ENCODE measurements at places on chromosomes 4 and X.

- DNase-seq: no peak
Measured at GRCh38 chr4:154485127-154485773, 6.3 kb downstream of the DCHS2 start.

DNA sequence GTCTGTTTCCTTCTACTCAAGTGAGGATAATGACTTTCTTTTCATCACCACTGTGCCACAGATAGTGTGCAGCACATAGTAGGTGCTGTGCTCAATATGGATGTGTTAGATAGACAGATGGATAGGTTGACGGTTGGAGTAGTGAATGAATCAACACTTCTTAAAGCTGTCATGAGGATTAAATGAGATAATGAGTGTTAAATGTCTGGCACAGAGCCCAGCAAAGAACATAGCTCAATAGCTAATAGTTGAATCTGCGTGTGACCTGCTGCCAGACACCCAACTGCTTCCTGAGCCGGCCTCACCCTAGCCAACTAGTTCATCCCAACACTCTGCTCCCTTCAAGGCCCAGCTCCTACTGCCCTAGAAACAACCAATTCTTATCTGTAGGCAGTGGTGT is 67.7 kb upstream of the PJA1 start:
- no peak for DNase-seq

- DNase-seq: no peak
Measured at GRCh38 chr4:25303578-25303977, 9.0 kb upstream of the ZCCHC4 start.

DNA sequence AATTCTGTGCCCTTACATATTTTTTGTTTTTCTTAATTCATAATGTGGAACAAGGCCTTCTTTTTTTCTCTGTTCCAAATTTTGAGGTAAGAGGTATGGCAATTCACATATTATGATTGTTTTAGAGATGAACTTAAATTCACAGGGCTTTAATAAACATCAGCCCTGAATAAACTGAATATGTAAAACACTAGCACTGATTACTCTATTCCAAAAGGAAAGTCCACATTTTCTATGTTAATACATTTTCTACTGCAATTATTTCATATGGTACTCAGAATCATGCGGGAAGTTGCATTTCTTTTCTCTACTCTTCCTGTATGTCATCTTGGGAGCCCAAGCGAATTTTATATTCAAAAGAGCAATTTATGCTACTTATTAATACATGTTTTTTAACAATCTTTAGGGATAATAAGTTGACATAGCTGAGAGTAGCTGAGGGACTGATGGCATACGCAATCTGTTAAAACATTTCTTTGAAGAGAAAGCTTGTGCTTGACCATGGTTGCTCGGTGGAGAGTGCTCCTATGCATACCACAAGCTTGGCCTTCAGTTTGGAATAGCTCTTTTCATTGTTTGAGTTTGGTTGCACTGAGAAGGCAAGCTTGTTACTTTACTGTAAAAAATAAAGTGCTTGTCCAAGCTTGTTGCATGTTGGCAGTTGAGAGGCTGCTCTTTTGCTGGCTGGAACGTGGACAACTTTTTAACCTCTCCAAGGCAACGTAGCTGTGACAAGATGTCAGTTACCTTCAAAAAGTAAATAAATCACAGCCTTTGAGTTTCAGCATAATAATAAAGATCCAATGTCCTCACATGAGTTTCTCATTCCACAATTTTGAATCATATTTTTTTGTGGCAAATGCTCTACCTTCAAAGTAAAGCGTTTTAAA is 196.3 kb upstream of the SPRY1 start:
- DNase-seq: no peak

GRCh38 chr4:104826171-104826570 is 320.5 kb upstream of the TET2 start:
- no peak for DNase-seq

DNA sequence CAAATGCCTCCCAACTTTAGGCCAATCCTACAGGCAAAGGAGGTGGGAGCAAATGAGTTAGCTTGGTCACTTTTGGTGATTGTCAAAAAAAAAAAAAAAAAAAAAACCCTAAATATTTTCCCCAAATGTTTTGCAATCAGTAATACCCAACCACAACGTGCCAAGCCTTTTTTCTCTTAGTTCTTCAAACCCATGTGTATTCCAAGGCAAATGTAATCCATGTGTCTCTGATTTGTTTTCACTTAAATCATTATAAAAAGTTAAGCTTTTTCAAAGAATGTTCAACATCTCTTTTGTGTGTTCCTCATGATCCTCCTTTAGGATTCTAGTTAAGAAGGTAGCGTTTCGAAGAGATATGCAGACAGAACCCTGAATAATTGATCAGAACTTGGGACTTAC is 328.4 kb downstream of the PAPSS1 start:
- no peak for DNase-seq

DNA sequence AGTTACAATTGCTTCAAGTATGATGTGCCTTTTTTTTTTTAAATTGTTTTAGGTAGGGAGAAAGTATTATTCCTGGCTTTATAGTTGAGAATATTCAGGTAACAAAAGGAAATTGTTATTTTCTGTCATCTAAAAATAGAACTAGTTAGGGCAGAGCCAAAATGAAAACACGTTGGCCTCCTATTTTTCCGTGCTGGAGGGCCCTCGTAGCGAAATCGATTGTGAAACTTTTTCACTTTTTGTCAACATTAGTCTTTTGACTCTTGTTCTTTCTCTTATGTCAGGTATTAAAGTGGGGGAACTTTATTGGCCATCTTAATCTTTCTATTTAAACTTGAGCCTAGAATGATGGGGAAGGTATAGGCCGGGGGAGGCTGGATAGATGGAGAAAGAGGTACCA is 104.9 kb downstream of the ARHGAP10 start:
- DNase-seq: no peak

GRCh38 chr4:16544251-16544721 is 318.0 kb upstream of the TAPT1 start:
- DNase-seq: no peak

DNA sequence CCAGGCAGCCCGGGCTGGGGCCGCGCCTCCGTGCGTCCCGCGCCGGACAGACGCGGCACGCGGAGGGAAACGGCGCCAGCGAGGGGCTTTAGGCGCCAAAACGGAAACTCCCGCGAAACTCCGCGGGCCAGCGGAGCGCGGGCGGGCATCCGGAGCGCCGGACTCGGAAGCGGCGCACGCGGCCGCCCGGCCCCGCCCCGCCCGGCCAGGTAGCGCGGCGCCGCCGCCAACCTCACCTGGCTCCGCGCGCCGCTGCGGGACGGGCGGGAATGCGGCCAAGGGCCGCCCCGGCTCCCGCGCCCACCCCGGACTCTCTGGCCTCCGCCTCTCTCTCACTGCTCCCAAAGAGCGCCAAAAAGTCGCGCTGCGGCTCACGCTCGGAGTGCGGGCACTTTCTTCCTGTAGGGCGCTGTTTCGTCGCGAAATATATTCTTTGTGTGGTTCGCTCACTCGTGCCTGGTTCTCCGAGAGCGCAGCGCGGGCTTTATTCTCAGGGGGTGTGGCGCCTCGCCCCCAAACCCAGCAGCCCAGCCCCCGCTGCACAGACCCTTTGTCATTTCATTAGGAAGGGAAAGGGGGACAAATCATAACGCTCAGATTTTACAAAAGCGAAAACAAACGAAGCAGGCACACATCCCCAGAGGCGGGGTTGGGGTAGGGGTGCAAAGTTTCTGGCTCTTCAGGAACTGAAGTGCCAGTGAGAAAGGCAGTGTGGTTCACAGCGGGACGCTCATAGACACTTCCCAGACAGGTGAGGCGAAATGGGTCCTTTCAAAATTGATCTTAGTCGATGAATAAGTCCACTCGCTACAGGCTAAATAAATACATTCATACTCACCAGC is 961 bp upstream of the MBNL3 start:
- DNase-seq: peak; percentile 17

GRCh38 chr4:15162465-15163283 is 160.4 kb downstream of the CPEB2 start:
- DNase-seq: peak; percentile 44

DNA sequence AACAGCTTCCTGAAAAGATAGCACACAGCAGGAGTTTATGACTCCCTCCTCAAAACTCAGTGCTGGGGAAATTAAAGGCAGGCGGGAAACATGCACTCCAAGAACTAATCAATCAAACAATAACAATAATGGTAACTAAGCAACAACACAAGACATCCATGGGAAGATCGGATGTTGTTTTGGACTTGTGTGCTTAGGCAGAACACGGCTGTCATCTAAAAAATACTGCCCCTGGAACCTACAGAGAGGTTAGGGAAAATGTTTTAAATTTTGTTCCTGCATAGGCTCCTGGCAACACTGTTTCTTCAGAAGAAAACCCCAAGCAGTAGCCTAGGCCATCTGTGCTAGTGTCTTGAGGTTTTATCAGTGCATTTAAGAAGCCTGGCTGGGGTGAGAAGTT is 1378.2 kb downstream of the STIM2 start:
- no peak for DNase-seq

- DNase-seq: no peak
Measured at GRCh38 chr4:185536411-185536709, 1.1 kb upstream of the PDLIM3 start.

GRCh38 chr4:40750461-40751258 is 905 bp downstream of the NSUN7 start:
- DNase-seq: peak; percentile 46

DNA sequence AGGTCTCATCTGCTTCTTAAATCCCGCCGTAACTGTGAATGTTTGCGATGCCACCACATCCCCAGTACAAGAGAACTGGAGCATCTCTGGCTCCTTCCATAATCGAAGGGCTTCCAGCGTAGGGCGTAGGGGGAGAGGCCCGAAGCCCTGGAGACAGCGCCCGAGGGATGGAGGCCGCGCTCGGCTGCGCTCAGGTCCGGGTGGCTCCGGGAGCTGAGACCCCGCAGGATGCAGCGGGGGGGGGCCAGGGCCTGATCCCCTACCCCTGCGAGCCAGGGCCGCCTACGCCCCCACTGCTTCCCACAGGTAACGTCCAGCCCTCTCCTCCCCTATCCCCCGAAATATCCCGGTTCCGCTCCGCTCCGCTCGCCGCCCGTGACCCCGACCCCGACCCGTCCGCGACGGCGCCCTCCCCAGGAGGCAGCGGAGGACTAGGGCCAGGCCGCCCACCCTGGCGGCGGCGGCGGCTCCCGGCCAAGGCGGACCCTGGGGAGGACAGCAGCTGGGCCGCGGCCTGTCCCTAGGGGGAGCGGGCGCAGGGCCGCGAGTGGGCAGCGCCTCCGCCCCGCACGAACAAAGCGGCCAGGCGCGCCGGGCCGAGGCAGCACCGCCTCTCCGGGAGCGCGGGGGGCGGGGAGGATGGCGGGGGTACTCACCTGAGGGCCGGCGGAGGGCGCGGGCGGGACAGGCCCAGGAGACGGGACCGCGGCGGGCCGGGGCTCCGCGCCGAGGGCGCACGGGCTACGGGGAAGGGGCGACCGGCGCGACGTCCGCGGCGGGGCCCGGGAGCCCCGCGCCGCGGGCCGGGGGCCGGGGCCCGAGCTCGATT is 723 bp downstream of the WDFY3 start:
- peak; percentile 48 for DNase-seq

- no peak for DNase-seq
Measured at GRCh38 chrX:38305971-38306370, 21.3 kb downstream of the RPGR start.

DNA sequence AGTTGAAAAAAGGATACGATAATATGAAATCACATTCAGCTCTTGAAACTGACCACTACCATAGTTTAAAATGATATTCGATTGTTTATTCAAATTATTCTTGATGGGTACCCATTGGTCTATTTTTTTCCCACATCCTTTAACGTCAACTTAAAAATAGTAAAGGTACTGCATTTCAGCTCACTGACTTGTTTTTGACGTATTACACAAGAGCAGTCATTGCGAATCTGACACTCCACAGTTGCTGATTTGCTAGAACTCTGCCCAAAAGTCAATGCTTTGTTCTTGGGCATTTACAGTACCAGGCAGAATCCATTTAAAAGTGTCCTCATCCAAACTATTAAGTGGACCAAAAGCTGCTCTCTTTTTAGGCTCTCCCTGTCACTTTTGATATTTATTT is 1.2 kb upstream of the PDS5A start:
- no peak for DNase-seq

DNA sequence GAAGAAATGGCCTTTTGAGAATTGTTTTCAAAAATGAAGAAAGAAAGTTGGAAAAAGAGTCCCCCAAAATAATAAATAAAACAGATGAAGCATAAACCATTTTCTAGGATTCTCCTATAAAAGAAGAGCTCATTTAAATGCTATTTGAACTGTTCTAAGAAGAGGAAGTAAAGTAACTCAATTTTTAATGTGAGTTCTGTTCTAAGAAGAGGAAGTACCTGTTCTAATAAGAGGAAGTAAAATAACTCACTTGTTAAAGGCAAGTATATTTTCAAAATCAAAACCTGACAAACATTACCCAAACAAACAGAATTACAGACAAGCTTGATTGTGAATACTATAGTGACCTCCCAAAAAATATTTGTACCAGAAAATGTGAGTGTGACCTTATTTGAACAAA is 1326.3 kb downstream of the C4orf33 start:
- no peak for DNase-seq

DNA sequence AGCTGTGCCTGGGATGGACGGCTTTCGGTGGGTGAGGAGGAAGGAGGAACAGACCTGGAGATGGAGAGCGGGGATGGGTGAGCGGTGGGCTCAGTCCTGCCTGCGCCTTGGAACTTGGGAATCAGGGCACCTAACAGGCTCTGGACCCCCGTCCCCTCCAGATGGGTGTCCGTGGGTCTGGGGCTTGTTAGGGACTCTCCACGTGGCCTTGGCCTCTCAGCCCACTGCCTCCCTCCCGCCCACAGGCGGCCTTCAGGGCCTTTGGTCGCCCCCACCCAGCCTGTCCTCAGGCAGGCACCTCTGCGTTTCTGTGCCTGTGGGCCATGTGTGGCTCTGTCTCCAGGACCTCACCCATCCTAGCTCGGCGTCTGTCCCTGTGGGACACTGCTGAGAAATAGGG is 29.0 kb downstream of the TRMT44 start:
- DNase-seq: no peak

DNA sequence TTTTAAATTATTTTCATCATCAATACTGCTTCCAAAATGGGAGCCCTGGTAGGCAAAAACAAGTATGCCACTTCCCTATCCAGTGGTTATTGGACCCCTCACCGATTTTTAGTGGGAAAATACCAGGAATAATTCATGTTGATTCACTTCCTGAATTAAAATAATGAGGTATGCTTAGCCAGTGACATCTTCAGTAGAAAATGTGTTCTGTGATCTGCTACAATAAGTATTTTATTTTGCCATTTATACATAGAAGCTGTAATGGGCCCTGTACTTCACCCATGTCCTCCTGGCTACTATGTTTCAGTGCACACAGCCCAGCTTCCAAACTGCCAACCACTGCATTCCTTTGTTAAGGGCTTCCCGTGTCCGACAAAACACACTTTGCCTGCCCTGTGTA is 41.0 kb upstream of the KLHL34 start:
- peak; percentile 75 for DNase-seq

GRCh38 chrX:87702795-87703194 is 185.2 kb downstream of the KLHL4 start:
- no peak for DNase-seq

- DNase-seq: no peak
Measured at GRCh38 chr4:45438047-45438446, 685.8 kb downstream of the GABRG1 start.

GRCh38 chrX:27350476-27350875 is 112.7 kb downstream of the PPP4R3C start:
- no peak for DNase-seq

- DNase-seq: peak; percentile 20
Measured at GRCh38 chr4:102809691-102810090, 17.7 kb downstream of the UBE2D3 start.

- DNase-seq: no peak
Measured at GRCh38 chr4:57734104-57734670, 624.0 kb upstream of the IGFBP7 start.
